ENCODE measurements at places on chromosomes 7 and 10. TPM values are rescaled to one million over a fixed set of nuclear protein-coding genes. Genes with fewer than 3 reads are reported as not detected.
A peak's percentile ranks its signal among the peaks of the same experiment; 100 is the strongest.

GRCh38 chr7:69109246-69109645, 489.0 kb upstream of the AUTS2 start:
- no peak for DNase-seq

Gene HABP2
- polyA plus RNA-seq = not detected

DNA sequence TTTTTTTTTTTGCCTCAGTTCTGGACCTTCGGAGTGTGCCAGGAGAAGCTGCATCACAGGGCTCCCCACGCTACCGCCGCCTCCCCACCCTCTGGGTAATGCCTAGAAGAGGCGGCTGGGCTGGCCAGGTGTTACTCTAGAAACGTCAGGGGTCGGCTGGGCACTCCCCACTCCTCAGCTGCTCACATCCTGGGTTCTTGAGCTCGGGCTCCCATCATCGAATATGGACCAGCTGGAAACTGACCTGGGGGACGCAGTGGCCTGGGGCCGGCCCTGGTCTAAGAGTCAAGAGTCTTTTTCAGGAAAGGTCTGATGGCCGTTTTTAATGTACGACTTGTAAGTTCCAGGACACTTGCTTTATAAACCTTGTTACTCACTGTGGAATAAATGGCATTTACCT, 326.5 kb downstream of the WDR37 start:
- DNase-seq = peak; percentile 17

Gene IDE
- 11.7 TPM for polyA plus RNA-seq

GRCh38 chr7:130227883-130228575, 20.4 kb downstream of the SSMEM1 start:
- peak; percentile 63 for DNase-seq

DNA sequence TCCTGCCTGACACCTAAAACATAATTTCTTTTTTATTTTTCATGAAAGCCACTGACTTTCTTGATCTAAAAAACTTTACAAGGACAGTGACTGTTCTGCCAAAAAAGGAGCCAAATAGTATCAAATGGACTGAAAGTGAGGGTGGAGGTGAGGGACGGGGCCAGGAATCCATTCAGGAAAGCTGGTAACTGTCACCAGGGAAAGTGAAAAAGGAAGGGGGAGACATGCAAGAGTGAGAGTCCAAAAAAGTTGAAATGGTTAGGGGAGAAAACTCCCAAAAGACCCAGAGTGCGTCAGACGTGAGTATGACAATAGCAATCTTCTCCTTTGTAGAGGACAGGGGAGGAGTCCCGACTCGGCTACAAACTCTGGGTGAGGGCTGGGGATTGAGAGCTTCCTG, 2.9 kb upstream of the PRAP1 start:
- DNase-seq = no peak

DNA sequence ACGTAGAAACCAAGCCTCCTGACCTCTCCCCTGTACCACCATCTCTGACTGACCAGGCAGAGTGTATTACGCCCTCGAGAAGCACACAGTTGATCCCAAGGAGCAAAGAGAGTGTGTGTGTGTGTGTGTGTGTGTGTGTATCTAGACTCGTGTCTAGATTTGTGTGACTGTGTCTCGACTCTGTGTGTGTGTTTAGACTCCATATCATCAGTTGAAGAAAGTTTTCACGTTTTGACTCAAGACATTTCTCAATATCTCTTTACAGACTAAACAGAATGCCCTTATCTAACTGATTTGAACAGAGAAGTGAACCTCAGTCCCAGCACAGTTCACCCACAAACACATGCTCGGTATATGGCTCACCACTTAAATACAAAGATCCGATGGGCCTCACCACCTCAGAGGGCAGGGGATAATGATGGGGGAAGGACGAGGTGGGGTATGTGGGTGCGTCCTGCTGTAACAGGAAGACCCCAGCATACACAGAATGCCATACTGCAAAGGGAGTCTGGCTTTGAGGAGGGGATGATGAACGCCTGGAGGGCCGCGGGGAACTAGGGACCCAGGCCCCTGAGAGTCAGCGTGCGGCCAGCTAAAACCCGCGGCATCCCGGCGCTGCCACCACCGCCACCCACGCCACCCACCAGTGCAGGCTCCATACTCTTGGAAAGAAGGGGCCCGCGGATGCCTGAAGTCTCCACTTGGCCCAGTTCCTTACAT, 780 bp downstream of the ALDH18A1 start:
- DNase-seq = peak; percentile 17

GRCh38 chr7:149063476-149063875, 27.0 kb downstream of the ZNF786 start:
- no peak for DNase-seq

GRCh38 chr10:114499630-114500190, 95.4 kb upstream of the AFAP1L2 start:
- no peak for DNase-seq

Gene BHLHA15
- polyA plus RNA-seq = 0.10 TPM

GRCh38 chr10:125060826-125061556, 99.4 kb downstream of the CTBP2 start:
- peak; percentile 86 for DNase-seq

Gene PRR15
- 0.36 TPM for polyA plus RNA-seq

Gene TMEM213
- polyA plus RNA-seq = not detected

DNA sequence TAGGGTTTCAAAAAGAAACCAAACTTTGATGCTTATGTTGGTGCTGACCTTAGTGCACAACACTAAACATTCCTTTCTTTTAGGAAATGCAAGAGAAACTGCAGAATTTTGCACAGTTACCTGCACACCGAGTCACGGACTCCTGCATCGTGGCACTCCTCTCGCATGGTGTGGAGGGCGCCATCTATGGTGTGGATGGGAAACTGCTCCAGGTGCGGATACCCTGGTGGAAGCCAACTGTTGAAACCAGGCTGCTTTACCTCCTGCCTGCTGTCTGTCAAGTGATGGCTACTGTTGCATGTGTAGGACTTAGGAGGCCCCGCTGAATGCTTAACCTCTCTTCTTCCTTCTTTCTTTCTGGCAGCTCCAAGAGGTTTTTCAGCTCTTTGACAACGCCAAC, 11.7 kb downstream of the CASP2 start:
- DNase-seq = peak; percentile 72

Gene MCM10
- polyA plus RNA-seq = 5.1 TPM

- DNase-seq = no peak
Measured at GRCh38 chr10:123645016-123645415, 21.1 kb upstream of the GPR26 start.

GRCh38 chr10:65342245-65342644, 1583.6 kb upstream of the LRRTM3 start:
- no peak for DNase-seq

Gene AGBL3
- 0.35 TPM for polyA plus RNA-seq

Gene UNCX
- not detected for polyA plus RNA-seq

GRCh38 chr10:80924063-80924952, 386.6 kb downstream of the SH2D4B start:
- peak; percentile 15 for DNase-seq

Gene HIF1AN
- polyA plus RNA-seq = 8.1 TPM

Measured in SK-N-SH (cell line).